ENCODE measurements at places on chromosomes 6 and 20. TPM values are rescaled to one million over a fixed set of nuclear protein-coding genes. Genes with fewer than 3 reads are reported as not detected.

Gene ZNF292
- total RNA-seq = 34.9 TPM

Gene OR2J3
- total RNA-seq = not detected

Gene CCM2L
- not detected for total RNA-seq

Gene CMTR1
- 57.3 TPM for total RNA-seq

Gene RAB44
- total RNA-seq = under 0.01 TPM

Gene MKKS
- 6.6 TPM for total RNA-seq

Gene DCDC2
- not detected for total RNA-seq
